ENCODE measurements at places on chromosomes 1 and 21. TPM values are rescaled to one million over a fixed set of nuclear protein-coding genes. Genes with fewer than 3 reads are reported as not detected.
A peak's percentile ranks its signal among the peaks of the same experiment; 100 is the strongest.

GRCh38 chr1:154869351-154870114 is 548 bp downstream of the KCNN3 start:
- DNase-seq: peak; percentile 88

- DNase-seq: no peak
Measured at GRCh38 chr1:54284781-54285529, 85.0 kb downstream of the MRPL37 start.

DNA sequence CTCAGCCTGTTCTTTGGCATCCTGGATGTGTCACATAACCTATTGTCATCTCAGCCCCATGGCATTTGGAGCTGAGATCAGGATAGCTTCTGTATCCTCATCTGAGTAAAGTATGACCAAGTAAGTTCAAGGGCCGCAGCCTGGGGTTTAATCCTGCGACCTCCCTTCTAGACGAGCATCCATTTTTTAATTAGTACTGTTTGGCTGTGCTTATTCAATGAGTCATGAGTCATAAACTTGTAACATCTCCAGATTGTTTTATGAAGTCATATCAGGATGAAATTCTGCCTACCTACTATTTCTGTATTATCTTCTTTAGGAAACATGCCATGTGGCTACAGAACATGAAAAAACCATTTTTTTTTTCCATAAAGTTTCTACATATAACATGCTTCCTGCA is 119.1 kb downstream of the ERG start:
- no peak for DNase-seq

DNA sequence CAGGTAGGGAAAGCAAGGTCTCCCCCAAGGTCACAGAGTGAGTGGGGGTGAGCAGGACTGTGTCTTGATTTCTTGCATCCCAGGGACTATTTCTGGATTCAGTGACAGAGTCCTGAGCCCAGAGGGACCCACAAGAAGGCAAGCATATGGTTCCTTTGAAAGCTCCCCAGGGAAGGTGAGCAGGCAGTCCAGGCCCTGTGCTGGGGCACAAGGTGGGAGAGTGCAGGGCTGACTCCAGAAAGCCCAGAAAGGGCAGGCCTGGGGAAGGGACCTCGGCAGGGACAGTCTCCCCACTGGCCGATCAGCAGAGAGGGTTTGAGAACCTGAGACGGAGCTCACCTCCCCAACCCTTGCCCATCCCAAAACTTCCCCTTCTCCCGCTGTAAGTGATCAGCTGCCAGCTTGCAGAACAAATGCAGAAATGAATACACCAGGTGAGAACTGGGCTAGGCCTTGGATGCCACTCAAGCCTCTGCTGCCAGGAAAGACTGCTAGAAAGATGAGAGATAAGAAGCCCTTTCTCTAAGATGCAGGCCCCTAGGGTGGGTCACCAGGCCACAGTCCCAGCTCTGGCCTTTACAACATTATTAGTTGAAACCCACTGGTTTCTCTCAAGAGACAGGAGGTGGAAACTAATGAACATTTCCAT is 121.0 kb downstream of the GLIS1 start:
- DNase-seq: no peak

GRCh38 chr21:44969066-44969670 is 29.3 kb downstream of the SLX9 start:
- no peak for DNase-seq

DNA sequence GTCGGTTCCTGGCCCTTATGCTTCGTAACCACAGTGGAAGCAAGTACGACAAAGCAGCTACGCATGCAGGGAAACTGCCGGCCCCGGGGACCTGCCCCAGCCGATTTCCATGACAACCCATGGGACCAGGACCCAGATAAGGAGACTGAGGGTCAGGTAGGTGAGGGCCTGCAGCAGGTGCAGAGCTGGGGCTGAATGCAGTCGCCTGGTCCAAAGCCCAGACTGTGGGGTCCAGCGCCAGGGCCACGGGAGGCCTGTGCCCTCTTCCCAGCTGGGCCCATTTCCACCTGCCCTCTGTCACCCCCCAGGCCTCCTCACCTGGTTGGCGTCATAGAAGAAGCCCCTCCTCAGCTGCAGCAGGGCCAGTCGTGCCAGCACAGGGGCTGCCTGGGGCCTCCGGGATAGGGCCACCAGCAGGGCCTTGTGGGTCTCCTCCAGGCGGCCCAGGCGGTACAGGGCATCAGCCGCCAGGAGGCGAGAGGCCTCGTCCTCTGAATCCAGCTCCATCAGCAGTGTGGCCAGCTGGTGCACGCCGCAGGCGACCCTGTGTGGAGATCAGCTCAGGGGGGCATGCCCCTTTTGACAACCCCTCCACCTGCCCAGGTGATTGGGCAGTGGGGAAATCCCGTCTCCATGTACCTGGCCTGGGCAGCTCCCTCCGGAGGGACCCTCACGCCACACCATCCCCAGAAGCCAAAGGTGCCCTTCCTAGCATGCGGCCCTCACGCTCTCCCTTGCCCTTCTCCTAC is 14.2 kb downstream of the TTC34 start:
- DNase-seq: no peak

DNA sequence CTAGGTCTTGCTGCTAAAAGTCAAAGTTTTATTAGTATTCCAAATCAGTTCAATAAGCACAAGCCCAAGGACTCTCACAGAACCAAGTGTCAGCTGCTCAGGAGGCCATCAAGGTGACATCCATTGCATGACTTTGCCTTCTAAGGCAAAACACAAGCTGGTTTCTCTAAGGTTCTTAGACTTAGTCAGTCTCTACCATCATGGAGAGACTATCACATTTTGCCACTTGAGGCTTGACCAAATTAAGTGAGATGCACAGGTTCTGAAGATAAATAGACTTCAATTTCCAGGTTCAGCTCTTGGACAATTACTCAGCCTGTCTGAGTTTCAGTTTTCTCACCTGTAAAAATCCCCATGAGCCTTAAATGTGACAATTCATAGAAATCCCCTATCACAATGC is 29.0 kb downstream of the TRIT1 start:
- no peak for DNase-seq

GRCh38 chr1:201739080-201739479 is 89.9 kb upstream of the IPO9 start:
- no peak for DNase-seq

DNA sequence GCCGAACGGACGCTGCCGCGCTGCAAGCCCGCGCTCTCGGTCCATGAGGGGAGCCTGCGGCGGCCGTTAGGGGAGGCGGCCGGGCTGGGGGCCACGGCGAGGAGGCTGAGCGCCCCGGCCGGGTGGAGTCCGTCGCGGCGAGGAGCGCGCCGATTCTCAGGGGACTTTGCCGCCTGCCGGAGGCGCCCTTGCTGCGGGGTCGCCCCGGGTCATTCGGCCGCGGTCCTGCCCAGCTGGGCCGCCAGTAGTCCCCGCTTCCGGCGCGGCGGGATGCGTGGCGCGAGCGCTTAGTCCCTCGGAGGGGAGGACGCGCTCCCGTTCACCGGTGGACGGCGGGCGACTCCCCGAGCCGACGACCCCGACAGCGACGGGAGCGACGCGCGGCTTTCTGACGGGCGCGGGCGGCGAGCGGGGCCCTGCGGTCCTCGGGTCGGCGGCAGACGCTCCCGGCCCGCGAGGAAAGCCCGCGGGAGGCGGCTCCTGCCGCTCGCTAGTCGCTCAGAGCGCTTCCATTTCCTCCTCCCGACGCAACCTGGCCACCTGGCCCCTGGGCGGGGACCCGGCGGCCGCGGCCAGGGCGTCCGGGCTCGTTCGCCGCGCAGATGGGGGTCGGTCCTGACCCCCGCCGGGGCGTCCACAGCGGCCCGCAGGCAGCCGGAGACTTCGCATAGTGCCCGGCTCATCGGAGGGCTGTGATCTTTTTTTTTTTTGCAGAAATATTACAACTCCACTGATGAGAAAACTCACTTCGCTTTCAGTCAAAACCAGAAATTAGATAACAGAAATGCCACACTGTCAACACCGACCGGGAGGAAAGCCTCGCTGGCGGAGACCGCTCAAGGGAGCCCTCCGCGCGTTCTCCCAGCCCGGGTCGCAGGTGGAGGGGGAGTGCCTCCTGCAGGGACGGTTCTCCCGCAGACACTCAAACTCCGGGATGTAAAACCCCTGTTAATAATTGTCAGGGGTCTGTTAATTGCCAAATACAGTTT is 641 bp upstream of the ZBTB21 start:
- DNase-seq: no peak

- DNase-seq: no peak
Measured at GRCh38 chr21:36661511-36662309, 37.2 kb upstream of the SIM2 start.

GRCh38 chr1:60470246-60470645 is 396.7 kb upstream of the C1orf87 start:
- no peak for DNase-seq

DNA sequence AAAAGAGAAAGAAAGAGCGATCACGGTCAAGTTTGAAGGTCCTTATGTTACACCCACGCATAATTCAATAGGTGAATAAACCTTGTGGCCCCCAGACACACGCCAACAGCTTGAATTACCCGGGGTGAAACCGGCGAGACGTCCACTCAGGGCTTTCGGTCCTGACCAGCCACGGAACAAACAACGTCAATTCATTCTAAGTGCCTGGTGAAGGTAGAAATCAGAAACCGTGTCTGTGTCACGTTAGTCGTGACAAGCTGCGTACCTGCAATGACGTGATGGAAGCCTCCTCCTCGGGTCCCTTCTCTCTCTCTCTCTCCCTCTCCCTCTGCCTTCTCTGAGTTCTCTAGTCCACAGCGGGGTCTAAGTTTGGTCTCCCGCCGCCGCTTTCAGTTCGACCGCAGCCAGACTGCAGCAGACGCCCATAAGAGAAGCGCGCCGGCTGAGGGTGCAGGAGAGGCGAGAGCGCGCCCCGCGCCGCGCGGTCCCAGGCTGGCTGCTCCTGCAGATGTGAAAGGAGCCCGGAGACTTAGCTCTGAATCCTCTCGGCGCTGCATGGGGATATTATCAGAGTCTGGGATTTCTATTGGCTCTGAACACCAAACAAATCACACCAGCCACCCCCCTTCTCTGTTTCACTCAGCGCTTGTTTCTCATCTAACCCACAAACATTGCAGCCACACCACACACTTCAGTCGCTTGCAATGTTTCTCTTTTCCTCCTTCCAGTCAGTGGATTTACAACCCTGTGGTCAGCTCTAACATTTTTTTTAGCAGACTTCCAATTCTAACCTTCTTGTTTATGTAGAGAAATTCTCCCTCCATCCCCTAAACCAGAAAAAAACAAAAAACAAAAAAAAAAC is at the start of gene GREM2:
Gene GREM2, minus strand, starts transcription at position 537 of the 862 bp plus-strand sequence. CDS start 118,680 bp downstream, outside the sequence.
- peak; percentile 62 for DNase-seq

- peak; percentile 79 for DNase-seq
Measured at GRCh38 chr1:31127266-31127665, 61.7 kb upstream of the PUM1 start.

- DNase-seq: no peak
Measured at GRCh38 chr1:2982615-2983318, 38.5 kb upstream of the ACTRT2 start.

GRCh38 chr1:29579821-29580425 is 343.6 kb downstream of the PTPRU start:
- DNase-seq: peak; percentile 17

- no peak for DNase-seq
Measured at GRCh38 chr1:185325413-185325812, 8.4 kb upstream of the IVNS1ABP start.

DNA sequence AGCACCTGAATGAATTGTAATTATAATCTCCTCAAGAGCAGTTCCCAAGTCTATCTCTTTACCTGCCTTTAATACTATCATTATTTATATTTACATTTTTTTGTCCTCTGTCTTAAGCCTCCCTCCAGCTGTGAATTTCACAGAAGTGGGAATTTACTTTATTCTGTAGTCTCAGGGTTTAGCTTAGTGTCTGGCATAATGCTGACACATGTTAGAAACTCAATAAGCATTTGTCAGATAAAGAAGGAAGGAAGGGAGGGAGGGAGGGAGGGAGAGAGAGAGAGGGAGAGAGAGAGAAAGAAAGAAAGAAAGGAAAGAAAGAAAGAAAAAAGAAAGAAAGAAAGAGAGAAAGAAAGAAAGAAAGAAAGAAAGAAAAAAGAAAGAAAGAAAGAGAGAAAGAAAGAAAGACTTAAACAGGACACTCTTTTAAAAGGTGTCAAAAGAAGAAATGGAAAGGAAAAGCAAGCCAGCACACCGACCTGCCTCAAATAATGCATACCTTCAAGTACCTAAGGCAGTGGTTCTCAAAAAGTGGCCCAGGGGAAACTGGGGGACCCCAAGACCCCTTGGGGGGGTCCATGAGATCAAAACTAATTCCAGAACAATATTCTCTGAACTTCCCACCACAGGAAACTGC is 1.8 kb upstream of the PGLYRP4 start:
- DNase-seq: no peak

- DNase-seq: no peak
Measured at GRCh38 chr1:235511470-235512240, 7.4 kb upstream of the B3GALNT2 start.

DNA sequence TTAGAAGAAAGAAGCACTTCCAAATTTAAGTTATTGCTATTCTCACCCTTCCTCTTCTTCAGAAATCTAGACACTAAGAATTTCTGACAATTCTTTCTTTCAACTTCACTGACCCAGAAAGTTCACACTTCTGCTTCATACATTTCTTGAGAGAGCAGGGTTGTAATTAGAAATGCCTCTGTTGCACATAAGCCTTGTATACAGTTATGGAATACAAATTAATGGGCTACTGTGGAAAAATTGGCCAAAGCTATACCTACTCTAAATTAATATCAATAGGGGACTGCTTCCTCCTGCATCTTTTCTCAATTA is 1.5 kb downstream of the TNFSF18 start:
- no peak for DNase-seq

DNA sequence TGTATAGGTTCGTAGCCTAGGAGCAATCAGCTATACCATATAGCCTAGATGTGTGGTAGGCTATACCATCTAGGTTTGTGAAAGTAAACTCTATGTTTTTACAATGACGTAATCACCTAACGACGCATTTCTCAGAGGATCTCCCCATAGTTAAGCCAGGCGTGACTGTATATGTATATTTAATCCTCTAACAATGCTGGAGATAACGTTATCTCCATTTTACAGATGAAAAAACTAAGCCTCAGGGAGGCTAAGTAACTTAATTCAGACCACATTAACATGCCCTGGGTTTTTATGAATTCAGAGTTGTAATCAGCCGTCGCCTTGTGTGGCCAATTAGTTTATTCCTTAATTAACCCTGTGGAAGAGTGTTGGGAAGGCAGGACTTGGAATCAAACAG is 107.7 kb upstream of the PLXNA2 start:
- no peak for DNase-seq

DNA sequence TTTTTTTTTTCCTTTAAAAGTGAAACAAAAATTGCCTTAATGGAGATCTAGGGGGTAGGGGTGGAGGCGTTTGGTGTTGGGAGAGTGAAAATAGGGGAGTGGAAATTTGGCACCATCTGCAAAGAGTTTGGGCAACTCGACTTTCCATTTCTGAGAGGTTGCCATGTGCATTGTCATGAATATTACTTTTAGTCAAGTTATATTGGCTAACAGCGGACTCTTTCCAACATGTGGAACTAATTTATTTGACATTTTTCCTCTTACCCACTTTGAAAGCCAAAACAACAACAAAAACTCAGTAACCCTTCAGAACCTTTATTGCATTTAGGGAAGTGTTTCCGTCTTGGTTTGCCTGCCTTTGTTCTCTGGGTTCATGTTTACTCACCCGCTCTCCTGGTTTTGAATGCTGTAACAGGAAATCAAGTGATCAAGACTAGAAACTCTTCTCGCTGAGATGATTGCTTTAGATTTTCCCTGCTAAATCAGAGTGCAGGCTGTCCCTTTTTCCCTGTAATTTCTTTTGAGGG is 70.4 kb downstream of the CACHD1 start:
- DNase-seq: peak; percentile 84

Gene DRAXIN
- polyA plus RNA-seq: 0.31 TPM

Gene CDC7
- 11.1 TPM for polyA plus RNA-seq

Gene CD1D
- 1.3 TPM for polyA plus RNA-seq

Gene IL23R
- polyA plus RNA-seq: not detected

Gene CCDC185
- polyA plus RNA-seq: 0.30 TPM

Gene MFN2
- 58.2 TPM for polyA plus RNA-seq

Gene COL9A2
- polyA plus RNA-seq: 2.1 TPM

Gene GREM2
- polyA plus RNA-seq: 3.0 TPM

Gene FAM177B
- 0.20 TPM for polyA plus RNA-seq
